Fibroblast of skin of scalp (primary cell): ENCODE measurements at places on chromosomes 6 and 20.

DNA sequence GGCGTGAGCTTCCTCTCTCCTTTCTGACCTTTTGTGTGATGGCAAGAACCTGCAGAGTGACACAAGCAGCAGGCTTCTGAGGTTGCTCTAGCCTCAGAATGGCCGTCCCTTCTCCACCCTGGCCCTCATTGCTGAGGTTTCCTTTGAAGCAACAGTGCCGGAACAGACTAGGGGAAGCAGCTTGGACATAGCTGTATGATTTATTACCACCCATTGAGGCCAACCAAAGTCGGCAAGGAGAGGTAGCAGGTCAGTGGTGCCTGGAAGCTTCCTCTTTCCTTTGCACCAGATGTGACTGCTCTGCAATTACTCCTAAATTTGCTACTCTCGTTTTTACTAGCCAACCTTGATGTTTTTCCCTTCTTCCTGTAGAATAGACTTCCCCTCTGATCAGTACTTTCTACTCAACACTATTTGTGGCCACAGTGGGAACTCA is 31.4 kb downstream of the PTPN1 start:
- no peak for DNase-seq

DNA sequence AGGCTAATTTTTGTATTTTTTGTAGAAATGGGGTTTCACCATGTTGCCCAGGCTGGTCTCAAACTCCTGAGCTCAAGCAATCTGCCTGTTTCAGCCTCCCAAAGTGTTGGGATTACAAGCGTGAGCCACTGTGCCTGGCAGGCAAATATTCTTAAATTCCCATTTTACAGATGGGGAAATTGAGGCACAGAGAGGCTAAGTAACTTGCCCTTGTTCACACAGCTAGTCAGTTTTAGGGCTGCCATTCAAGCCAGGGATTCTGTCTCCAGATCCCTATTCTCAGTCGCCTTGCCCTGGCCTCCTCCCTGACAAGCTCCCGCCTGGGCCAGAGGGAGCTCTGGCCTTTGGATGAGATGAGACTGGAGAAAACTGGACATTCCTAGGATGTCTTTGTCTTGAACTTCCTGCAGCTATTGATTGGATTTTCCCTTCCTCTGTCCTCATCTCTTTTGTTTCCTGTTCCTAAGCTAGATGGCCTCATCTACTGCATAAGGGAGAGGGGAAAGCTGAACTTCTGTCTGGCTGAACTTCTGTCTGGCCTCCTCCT is 90.5 kb downstream of the NDUFAF5 start:
- no peak for DNase-seq

GRCh38 chr6:3455147-3455568 is 1.7 kb downstream of the SLC22A23 start:
- DNase-seq: no peak

DNA sequence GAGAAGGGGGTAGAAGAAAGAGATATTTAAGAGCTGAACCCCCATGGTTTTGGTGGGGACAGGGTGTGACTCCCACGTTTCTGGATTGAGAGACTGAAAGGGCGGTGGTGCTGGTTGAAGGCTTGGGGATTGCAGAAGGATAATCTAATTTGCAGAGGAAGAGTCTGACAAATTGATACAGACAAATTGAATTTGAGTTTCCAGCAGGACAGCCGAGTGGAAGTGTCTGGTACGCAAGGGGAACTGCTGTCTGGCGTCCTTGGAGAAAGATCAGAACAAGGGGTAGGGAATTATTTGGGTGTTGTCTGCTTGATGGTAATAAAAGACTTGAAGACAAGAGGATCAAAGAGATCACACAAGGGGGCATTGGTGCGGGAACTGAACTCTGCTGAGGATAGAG is 40.5 kb upstream of the MDGA1 start:
- no peak for DNase-seq

GRCh38 chr6:137680705-137681346 is 186.2 kb upstream of the TNFAIP3 start:
- DNase-seq: no peak

- DNase-seq: no peak
Measured at GRCh38 chr6:158686791-158687381, 37.0 kb downstream of the SYTL3 start.

- DNase-seq: no peak
Measured at GRCh38 chr6:39561536-39562266, 163.5 kb downstream of the KIF6 start.

DNA sequence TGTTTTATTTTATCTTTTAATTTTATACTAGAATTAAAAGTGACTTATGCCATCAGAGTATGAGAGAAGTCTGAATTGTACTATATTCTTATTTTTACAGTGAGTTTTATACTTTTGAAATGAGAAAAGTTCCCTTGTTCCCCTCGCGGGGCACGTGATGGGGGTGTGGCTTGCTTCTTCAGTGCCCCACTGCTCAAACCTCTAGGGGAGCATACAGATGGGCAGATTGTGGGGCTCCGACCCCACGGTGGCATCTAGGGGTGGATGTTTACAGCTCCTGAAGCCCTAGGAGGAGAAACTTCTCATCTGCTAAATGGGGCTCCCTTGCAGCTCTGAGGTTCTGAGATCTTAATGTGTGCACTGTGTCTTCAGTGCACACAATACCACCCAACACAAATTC is 11.9 kb upstream of the MAS1L start:
- no peak for DNase-seq

DNA sequence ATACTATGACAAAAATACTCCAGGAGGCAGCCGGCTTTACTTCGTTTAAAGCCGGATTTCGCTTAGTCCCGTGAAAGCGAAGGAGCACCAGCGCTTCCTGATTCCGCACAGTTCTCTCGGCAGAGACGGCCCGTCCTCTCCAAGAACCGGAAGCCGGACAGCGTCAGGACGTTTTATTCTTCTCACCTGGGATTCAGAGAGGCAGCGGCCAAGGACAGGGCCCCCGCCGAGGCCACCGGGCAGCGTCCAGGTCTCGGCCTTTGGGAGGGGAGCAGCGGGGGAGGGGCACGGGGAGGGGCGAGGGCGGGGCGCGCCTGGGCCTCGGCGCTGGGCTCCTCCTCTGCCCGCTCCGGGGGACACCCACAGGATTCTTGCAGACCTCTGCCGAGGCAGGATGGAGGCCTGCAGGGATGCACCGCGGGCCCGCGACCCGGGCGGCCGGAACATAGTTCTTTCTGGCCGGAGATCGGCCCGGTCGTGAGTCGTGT is 2.8 kb upstream of the DIDO1 start:
- DNase-seq: peak; percentile 68

GRCh38 chr6:28771401-28772267 is 152.2 kb downstream of the TRIM27 start:
- no peak for DNase-seq

DNA sequence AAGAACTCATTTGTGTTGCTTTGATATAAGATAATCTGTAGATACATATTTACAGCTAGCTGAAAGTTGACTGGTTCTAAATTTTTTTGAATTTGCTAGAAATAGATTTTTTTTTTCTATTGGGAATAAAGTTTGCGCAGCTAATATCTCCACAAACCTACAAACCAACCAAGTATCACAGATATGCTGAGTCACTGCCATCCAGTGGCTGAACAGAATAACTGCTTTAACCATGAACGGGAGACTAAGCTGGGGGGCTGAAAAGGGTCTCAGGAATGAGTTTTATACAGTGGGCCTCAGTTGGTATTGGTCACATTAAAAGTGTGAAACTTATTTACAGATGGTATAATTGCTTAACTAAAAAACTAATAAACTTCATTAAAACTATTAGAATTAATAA is 326.7 kb upstream of the CNR1 start:
- peak; percentile 22 for DNase-seq

DNA sequence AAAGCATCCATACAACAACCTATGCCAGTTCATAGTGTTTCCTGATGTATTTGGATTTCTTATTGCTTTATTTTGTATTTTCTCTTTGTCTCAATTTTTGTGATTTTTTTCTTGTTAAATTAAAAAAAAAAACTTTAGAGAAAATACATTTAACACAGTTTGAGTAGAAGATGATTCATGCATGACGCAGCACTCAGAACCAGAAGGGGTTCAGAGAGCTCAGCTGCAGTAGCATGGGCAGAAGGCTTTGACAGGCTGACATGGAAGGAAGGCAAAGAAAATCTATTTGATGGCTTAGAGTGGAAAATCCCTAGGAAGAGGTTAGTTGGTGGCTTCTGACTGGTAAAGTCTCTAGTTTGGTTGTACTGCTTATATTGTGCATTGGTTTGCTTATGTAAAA is 207.2 kb upstream of the STXBP5 start:
- DNase-seq: peak; percentile 64

- no peak for DNase-seq
Measured at GRCh38 chr6:123636282-123636681, 468 bp downstream of the TRDN start.

DNA sequence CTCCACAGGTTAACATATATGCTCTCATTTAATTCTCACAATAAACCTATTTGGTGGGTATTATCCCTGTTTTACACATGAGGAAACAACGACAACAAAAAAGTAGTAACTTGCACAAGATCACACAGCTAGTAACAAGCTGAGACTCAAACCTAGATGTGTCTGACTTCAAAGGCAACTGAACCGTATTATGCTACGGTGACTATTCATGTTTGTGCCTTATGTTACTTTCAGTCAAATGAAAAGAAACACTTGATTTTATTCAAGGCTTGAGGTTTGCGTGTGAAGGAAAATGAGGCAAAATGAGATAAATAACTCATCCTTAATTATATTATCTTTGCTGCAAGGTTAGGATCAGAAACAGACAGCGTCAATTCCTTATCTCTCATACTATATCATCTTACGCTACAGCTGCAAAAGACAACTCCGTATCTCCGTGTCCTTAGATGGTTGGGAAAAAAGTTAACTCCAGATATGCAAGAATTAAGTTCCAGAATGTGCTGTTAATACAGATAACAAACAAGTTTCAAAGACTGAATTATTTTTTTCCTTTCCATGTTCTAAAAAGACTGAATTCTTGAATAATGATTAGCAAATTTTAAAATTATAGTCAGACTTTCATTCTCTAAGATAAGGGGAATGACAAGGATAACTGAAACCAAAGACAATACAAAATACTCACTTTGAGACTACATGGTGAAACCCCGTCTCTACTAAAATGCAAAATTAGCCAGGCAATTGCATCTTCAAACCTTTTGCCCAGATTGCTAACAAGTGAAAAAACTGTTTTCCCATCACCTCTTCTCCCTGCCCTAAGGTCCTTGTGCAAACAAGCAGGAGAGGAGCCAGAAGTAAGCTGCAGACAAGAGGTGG is 27.8 kb downstream of the STAU1 start:
- DNase-seq: no peak

DNA sequence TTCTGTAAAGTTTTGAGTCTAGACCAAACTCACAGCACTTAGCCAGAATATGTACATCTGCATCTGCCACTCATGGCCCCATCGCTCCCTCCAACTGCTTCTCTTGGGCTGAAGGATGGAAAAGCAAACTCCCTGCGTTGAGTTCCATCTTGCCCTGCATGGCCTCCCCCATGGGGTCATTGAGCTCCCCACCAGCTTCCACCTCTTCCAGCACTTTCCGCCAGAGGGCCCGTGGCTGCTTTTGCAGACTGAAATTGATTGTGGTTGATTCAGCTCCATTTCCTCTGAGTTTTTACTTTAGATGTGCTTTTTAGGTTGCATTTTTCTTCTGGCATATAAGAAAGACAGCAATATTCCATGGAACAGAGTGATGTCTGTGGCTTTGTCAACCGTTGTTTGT is 263.1 kb downstream of the ESR1 start:
- no peak for DNase-seq

- peak; percentile 15 for DNase-seq
Measured at GRCh38 chr6:165729307-165729936, 66.4 kb upstream of the PDE10A start.

DNA sequence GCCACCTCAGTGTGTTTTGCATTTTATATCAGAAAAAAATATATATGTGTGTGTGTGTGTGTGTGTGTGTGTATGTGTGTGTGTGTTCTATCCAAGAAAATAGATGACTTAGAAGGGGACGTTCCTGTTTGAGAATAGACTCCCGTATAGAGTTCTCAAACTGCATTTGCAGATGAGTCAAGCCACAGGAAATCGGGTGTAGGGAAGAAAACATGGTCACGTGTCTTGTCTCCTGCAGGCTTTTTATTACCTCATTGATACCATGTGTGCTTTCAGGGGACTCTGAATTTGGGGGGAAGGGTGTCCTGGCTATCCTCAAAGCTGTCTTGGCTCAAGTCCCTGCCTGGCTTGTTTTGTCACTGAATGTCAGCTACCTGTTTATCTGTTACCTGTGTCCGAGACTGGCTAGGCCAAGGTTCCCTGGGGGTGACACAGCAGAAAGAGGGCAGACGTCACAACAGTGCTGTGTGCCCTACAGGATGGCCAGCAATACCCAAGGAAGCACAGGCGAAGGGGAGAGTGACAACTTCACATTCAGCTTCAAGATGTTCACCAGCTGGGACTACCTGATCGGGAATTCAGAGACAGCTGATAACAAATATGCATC is 55.7 kb upstream of the NOP56 start:
- peak; percentile 23 for DNase-seq

DNA sequence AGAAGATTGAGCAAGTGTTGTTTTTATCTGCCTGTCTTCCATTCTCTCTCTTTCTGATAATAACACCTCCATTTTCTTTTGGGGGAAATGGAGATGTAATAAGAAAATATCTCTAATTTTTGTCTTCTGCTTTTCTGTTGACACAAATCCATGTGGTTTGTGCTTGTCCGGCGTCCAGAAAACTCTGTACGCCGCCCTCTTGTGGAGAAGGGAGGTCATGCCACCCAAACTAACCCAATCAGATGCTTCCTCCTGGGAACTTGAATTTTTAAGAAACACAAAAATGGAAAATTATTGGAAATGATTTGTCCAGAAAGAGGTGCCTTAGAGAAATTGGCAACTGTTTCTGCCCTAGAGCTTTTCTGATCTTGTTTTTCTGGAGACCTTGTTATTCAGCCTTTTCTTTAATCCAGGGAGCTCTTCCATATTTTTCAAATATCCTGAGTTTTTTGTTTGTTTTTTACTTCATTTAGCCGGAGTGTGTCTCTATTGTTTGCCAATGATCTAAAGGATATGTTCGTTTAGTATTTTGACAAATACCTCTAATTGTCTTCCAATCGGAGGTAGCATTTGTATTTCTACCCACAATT is 17.8 kb upstream of the FNDC1 start:
- DNase-seq: peak; percentile 61

DNA sequence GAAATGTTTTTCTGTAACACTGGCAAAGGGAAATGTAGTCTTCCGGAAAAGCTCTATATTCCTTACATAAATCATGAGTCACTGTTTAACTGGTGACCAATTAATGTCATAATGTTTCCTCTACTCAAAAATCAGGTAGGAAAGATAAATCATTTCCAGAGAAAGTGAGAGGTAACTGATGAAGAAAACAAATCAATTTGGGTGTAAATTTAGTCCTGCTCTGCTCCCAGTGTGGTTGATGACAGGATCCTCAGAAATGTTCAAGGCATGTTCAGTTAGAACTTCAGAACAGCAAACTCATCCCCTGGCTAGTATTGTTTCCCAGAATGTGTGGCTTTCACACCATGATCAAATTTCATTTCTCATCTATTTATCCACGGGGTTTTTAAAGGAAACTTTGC is 38.8 kb upstream of the SPACA1 start:
- DNase-seq: peak; percentile 60
